ENCODE measurements at places on chromosomes 1 and 21.

DNA sequence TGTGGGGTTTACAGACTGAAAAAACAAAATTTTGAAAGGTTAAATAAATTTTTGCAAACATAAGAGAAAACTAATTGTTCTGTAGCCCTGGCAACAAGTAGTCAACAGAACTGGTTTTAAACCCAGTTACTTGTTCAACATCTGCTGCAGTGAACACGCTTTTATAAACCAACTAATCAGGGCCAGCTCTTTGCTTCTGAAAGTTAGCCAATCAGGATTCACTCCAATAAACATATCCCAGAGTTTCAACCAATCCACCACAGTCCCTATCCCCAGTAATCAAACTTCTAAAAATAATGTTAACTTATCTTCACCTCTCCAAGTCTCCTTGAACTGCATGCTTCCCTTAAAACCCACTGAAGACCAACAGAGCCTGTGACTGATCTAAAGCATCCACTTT, 306.6 kb downstream of the CTH start:
- DNase-seq = no peak

- DNase-seq = no peak
Observed at GRCh38 chr1:30129001-30129408, 594.4 kb downstream of the MATN1 start.

DNA sequence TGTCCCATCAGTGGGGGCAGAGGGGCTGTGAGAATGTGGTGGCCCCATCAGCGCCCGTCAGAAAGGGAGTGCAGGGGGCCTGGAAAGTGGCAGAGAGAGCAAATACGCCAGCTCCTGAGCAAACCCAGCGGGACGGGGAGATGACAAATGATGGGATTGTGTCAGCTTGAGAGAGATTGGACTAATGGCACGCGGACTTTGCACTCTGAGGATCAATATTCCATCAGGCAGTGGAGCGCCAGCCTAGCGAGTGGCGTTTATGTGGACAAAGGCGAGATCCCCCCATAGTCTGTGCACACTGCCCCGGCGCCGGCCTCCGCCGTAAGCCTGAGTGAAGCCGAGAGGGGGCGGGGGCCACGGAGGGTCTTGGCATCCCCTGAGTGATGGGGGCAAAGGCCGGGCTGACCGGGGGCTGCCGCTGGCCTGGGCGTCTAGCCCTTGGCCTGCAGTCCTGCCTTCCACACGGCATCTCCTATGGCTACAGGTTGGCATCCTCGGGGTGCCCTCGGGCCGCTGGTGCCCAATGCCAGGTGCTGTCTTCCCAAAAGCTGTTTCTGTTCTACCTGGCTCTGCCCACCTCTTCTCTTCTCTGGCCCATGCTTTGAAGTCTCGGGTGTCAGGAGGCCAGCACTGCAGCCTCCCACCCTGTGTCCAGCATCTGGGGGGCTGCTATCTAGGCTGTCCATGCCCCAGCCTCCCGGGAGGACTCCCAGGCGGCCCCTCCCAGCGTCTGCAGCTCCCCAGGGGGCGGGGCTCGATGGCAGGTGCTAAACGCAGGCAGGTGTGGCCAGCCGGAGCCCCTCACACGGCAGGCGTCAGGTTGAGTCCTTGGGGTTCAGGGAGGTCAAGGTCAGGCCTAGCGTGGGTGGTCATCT, 46.5 kb downstream of the PRDM16 start:
- DNase-seq = peak; percentile 72

- no peak for DNase-seq
Observed at GRCh38 chr21:34132202-34132601, 58.8 kb downstream of the MRPS6 start.

DNA sequence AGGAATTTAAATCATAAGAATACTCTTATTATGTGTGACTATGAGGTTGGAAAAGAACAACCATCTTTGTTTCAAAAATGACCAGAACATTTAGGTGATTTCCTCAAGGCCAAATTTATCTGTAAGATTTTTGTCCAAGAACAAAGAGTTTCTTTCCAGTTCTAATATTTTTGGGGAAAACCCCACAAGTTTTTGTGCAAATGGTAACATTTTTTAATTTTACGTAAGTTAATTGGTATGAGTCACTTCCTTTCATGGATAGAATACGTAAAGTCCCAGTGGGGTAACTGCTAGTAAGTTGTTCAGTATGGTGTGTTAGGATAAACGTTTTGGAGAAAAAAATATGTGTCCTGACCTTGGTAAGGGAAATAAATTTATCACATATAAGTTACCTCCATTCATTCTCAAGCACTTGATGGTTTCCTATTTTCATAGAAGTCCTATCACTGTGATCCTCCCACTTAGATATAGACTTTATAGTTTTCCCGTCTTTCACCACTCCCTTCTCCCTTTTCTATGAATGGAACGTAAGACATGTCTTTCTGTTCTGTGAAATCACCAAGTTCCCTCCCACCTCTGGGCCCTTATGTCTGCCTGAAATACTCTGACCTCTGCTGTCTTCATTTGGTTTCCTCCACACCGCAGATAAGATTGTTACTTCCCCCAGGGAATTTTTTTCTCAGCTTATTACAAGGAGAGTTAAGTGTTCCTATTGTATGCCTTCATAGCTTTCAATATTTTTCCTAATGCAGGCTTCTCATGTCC, 34.9 kb upstream of the TSNAX start:
- no peak for DNase-seq

DNA sequence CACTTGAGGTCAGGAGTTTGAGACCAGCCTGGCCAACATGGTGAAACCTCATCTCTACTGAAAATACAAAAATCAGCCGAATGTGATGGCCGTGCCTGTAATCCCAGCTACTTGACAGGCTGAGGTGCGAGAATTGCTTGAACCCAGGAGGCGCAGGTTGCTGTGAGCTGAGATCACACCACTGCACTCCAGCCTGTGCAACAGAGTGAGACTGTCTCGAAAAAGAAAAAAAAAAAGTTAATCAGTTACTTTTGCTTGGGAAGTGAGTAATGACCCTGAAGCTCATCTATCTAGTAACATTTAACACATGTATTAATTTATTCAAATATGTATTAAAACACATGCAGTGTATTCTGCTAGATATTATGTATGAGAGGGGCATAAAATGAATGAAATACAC, 49.4 kb downstream of the ZNF326 start:
- no peak for DNase-seq

DNA sequence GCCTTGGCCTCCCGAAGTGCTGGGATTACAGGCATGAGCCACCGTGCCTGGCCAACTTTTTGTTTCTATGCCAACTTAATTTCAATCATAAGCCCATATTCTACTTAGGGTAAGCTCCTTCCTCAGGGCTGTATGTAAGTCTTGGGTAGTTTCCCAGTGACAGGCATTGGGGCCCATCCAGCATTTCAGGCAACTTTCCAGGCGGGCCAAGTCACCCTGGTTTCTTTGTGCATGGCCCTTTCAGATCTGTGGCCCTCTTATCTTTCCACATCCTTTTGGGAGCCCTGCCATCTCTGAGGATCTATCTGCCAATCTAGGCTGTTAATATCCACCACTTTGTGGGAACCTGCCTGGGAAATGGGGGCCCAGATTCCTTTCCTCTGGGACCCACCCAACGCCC, 58.7 kb downstream of the TNN start:
- DNase-seq = no peak

GRCh38 chr1:47680815-47681475, 243.1 kb downstream of the FOXD2 start:
- peak; percentile 8 for DNase-seq

DNA sequence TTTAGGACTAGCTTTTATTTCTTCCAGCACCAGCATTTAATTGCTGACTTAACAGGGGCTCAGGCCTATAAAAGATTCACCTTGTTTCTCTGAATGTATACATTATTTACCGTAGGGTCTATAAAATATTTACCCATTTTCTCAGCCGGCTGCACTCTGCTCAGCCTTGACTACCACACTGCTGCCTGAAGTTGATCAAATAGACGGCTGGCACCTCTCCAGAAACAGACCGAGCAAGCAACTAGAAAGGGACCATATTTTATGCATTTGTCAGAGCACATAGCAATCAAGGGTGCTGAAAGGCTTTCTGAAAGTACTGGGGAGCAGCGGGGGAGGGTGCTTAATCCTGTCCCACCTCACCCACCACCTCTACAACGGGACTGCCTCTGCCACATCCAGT, 64.7 kb upstream of the FGGY start:
- DNase-seq = peak; percentile 92

GRCh38 chr1:157202331-157202730, 64.1 kb upstream of the ETV3 start:
- DNase-seq = no peak

DNA sequence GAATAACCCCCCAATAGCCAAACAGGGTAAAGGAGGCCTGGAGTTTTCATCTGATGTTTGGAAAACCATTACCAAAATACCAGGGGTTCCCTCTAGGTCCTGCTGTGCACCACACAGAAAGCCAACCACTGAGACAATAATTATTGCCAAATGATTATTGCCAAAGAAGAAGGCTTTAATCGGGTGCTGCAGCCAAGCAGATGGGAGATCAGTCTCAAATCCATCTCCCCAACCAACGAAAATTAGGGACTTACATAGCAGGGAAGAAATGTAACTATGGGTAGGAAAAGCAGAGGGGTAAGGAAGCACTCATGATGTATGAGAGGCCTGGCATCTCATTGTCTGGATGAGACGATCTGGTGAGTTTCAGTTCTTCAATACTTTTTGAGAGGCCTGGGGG, 28.8 kb upstream of the LPGAT1 start:
- DNase-seq = no peak

DNA sequence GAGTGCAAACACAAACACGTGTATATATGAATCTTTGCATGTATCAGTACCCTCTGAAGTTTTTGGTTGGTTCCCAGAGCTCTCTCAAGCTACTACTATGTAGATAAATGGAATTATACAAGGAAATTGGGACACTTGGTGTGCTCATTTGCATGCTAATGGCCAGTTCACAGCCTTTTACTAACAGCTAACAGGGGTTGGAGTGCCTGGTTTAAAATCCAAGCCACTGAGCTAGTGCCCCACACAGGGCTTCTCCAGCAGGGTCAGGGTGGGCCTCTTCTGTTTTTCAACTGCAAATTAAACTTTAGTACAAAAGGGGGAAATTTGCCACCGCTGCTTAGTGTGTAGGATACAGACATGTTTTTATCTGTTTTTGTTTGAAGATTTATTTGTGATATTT, 121.0 kb downstream of the ATP5PO start:
- no peak for DNase-seq

DNA sequence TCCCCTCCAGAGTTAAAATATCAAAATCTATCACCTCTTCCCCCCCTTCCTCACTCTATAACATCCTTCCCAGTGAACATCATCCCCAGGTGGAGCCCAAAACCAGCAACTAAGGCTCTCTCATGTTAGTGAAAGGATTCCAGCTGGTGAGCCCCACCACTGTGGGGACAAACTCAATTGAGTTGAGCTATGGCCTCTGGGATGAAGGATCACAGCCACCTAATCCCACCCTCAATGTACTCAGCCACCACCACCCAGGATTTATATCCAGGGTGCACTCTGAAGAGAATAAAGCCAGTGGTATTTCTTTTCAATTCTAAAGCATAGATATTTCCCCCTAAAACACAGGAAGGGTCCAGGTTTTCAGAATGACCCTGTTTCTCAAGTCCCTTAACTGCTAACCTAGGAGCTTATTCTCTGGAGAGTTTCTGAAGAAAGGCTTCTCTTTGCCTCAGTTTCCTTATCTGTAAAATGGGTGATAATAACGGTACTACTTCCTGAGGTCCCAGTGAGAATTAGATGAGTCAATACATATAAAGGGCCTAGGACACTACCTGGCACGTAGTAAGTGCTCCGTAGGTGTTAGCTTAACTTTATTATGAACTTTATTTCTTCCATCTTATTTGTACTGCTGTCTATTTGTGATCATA, 15.6 kb upstream of the BOLA1 start:
- no peak for DNase-seq

DNA sequence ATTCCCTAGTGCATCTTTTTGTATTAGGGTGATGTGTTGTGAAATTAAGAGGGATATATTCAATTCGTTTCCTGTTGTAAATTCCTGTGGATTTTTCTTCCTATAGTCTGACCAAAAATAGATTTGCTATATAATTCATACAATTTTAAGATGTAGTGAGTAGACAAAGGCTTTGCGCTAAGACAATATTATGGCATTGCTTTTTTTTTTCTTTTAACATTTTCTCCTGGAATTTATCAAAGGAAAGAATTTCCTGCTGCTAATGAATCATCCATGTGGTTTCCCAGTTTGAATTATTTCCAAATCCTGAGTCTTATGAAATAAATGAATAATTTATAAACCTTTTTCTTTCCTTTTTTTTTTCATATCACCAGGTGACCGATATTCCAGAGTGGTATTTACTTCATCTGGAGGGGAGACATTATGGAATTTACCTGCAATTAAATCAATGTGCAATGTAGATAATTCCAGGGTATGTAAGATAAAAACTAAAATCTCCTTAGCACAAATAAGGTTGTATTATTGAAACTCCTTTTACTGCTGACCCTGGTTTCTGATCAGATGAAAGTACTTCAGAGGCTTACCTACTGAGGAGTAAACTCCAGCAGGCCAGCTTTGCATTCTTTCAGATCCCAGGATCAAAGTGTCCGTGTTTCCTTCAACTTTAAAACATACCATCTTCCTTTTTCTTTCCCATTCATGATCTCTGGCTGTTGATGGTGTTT, 148.4 kb downstream of the TLR5 start:
- no peak for DNase-seq

DNA sequence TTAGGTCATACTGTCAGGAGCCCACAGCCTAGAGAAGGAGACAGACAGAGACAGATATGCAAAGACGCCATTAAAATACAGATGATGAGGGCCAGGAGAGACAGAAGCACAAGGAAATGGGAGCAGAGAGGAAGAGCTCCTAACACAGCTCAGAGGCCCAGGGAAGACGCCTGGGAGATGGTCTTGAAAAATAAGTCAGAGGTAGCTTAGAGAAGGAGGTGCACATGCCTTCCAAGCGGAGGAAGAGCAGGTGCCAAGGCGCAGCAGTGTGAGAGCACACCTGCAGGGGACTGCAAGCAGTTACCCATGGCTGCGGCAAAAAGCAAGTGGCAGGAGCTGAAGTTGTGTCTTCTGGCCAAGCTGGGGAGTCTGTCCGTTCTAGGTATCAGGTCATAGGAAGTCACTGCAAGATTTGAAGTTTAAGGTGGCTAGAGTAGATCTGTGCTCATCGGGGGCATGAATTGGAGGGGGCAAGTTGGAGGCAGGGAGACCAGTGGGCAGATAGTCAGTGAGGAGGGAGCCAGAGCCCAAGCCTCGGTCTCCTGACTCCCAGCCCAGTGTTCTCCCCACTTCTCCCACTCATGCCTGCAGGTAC, 1.3 kb upstream of the TRABD2B start:
- no peak for DNase-seq

- peak; percentile 76 for DNase-seq
Observed at GRCh38 chr1:94621395-94621794, 79.8 kb upstream of the F3 start.

DNA sequence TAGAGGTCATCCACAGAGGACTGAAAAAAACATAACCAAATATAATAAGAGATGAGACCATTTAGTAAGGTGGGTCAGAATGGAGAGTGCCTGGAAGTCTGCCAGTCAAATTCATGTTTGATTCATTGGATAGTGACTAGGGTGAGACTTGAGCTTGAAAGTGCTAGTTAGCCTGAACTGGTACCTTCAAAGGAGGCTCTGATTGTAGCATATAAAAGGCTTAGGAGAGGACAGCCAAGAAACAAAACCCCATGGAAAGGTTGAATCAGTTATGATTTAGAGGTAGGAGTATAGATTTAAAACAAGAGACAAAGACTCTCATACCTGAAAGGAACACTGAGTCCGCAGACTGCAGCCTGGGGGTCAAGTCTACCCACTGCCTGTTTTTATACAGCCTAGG, 44.4 kb upstream of the LRRC8C start:
- DNase-seq = no peak

All from stomach (tissue), 19 donors.